Kidney capillary endothelial cell (primary cell): ENCODE measurements at places on chromosomes 5 and 9.

DNA sequence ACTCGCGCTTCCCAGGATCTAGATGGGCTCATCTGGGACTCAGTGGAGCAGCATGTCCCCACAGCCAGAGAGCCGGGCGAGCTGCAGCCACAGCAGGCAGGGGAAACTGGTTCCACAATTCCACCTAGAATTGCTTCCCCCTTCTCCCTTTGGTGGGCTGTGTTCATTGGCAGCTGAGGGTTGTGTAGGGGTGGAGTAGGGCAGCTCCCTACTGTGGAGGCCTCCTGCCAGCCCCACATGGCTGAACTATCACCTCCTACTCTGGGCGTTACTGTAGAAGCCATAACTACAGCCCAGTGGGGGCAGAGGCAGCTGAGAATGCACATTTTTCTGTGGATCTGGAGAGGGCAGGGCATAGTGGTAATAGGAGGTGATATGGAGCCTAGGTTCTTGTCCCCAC, 44.8 kb downstream of the PPARGC1B start:
- DNase-seq: no peak

- no peak for DNase-seq
Measured at GRCh38 chr5:58775701-58776262, 192.9 kb downstream of the RAB3C start.

DNA sequence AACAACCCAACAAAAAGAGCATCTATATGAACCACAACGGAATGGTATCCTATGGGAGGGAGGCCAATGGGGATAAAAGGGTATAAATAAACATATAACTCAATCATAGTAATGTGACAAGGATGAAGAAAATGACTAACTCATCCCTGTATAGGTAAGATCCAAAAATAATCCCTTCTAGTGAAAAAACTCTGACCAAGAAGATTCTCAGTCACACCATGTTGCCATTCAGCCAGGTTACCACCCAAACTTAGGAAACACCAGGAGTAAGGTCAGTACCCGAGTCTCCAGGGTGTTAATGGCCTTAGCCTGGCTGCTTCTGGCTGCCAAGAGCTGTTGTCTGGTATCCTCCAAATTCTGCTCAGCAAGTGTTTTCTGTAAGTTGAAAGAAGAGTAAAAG, 32.8 kb downstream of the GOLGA1 start:
- DNase-seq: no peak

GRCh38 chr5:79628811-79629210, 16.6 kb downstream of the TENT2 start:
- DNase-seq: no peak

DNA sequence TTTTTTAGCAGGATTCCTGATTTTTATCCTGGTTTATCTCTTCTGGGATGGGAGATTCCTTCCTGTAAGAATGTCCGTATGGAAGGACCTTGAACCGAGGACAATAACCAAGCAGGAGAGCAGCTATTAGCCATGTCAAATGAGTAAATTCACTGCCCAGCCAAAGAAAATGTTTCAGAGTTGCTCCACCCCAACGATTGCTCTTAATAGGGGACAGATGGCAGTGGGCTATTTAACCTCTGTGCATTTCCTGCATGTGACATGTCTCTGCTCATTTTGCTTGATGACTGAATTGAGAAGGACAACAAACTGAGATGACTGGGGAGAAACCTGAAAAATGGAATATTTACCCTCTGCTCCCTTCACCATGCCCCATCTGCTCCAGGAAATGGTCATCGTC, 479.9 kb upstream of the ZNF462 start:
- DNase-seq: no peak

DNA sequence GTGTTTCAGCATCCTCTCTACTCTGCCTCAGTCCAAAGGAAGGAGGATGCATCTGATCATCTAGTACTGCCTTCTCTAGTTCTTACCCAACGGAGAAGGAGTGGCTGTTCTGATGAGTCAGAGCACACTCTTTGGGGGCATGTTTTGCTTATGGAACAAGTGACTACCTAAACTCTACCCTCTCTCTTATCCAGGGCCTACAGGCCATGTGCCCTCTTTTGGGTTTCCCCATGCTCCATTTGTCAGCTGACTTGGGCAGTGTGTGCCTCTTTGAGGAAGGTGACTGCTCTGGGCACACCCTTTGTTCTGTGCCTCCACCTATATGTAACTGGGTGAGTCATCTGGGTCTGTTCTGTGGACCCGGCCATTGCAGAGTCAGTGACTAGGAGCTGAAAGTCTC, 89.6 kb upstream of the BNC2 start:
- no peak for DNase-seq

DNA sequence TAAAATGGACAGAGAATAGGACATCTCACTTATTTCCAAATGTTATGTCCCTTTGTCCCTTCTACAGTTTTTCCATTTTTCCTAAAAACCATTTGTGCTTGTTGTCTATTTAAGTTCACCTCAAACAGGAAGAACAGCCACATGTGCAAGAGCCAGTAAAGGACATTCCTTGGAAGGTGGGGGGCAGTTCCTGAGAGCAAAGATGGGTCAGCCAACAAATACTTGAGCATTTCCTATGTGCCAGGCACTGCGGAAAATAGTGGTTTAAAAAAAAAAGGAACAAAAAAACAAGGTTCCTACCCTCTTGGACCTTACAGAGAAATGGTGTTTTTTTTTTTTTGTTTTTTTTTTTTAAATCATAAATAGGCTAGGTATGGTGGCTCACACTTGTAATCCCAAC, 26.8 kb downstream of the ANP32B start:
- peak; percentile 62 for DNase-seq

- no peak for DNase-seq
Measured at GRCh38 chr5:100731768-100732167, 171.3 kb downstream of the ST8SIA4 start.

DNA sequence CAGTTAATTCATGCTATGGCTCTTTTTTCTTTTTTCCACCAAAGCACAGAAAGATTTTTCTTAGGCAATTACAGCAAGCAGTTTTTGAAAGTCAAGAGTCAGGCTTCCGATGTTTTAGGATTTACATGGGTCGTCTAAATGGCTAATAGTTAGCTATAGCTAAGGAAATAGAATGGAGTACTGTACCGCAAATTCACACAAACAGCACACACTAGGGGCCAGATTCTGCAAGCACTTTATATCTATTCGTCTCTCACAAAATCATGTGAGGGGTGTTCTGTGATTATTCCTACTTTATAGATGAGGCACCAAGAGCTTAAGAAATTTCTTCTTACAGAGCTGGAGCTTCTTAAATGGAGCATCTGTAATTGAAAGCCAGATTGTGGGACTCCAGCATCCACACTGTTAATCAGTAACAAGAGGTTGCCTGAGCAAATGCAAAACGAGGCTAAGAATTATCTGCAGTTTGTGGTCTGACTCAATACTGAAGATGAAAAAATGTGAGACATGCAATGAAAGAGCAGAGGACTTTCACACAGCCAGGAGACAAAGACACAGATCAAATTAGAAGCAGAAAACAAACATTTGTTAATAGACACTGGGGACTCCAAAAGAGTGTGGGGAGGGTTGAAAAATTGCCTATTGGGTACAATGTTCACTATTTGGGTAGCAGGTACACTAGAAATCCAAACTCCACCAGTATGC, 62.7 kb upstream of the CTXN3 start:
- no peak for DNase-seq

DNA sequence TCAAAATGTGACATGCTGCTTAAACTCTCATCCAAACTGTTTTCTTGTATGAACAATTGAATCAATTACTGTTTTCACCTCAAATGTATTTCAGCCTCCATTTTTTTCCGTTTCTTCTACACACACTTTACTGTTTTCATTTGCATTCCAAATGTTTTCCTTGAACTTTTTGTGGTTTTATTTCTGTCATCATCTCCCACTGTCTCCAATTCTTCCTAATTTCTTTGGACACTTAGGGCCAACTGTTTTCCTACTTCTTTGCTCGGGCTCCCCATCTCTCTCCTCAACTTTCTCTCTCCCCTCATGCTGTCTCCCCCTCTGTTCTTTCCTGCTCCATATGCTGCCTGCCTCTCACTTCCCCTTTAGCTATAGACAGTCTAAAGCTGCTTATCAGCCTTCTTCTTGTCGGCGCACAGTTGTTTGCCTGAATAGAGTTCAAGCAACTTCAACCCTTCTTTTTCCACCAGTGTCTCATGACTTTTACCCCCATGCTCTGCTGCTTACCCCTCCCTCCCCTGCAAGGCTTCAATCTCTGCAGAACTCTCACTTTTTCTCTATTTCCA, 443.4 kb downstream of the DTWD2 start:
- DNase-seq: no peak

DNA sequence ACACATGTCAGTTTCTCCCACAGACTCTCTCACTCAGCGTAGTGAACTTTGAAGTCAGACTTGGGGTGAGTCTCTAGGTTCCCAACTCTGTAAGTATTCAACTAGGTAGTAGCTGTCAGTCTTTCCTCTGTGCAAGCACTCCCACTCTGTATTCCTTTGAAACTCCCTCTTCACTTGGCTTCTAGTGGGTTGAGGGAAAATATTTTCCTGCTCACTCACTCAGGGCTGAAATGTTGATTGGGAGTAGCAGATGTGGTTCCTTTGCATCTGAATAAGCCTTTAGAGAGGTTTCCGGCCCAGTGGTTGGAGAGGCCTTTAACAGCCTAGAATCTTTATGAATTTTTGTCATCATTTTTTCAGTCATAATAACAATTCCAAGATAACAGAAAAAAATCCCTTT, 18.1 kb upstream of the ARRDC3 start:
- no peak for DNase-seq

DNA sequence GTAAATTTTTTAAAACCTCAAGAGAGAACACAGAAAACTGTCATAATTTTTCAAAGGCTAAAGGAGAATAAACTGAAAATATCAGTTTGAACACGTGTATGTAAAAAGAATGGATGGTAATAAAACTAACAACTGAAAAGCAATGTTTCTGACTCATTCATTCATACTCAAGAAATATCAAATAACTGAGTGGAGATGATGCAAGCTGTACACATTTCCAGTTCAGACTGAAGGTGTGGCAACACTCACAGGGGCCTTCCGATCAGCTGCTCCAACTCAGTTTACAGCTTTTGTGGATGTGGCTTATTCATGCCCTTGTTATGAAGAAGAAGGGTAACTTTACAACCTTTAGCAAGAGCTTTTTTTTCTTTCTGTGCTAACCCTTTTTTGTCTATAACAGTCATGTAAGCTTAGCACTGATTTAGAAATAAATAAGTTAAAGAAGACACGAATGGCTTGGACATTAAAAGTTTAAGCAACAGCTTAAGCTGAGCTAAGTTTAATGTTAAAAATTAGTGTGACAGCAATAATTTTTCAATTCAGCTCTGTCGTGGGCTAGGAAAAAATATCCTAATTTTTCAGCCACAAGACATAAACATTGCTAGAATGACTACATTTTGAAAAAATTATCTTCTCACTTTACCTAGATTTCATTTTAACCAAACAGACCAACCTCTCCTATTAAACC, 453.5 kb downstream of the RAB3C start:
- DNase-seq: no peak
